NCI-H146 (cell line): ENCODE measurements at places on chromosomes 3 and 15.

DNA sequence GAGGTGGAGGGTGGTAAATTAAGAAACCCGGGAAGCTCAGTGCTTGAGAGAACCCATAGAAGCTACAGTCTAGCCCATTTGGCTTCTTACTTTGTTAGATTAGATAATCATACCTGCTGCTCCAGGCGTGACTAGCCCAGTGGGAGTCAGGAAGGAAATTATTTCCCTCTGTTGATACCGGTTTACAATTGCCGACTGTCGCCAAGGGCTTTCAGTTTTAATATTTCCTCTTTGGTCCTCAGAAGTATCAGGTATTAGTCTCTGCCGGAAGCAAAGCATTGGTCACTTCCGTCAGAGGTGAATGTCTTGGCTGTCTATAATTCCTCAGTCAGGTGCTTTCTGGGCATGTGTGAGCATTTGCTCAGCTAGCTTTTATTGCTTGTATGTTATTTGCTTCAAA is 75.2 kb downstream of the LPP start:
- no peak for DNase-seq

DNA sequence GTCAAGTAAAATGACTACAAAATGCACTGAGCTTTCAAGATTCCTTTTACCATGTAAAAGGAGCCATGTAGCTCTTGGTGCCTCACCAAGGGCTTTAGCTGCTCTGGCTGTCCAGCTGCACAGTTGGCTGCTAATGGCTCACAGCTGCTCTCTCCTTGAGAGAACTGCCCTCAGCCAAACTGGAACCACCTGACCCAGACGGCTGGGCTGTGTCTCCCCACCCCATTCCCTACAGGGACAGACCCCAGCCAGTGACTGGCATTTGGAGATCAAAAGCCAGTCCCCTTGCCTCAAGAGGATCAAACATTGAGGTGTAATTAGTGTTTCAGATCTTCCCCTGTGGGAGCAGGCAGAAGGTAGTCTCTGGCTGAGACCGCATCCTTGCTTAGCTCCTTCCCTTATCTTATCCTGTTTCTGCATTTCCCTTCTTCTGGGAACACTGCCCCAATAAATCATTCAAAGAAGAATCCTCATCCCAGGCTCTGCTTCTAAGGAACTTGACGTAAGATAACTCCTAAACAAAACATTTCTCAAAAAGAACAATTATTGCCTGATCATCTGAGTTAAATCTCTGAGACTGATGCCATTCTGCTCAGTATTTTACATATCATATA is 28.6 kb upstream of the UBE2E2 start:
- peak; percentile 29 for DNase-seq

DNA sequence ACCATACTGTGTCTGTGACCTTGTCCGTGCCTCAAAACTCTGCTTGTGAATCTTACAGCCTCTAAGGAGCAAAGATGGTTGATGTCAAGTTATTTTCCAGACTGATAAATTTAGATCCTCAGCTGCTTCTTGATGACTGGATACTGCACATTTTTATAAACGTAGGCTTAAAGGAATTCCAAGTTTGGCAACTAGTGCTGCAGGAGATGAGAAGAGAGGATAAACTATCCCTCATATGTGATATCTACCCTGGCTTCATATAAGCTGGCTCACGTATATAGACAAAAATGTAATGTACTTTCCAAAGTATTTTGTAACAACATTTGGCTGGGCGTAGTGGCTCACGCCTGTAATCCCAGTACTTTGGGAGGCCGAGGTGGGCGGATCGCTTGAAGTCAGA is 89.6 kb downstream of the GMPS start:
- DNase-seq: no peak

- DNase-seq: no peak
Measured at GRCh38 chr15:46410705-46411104, 775.9 kb downstream of the SQOR start.

DNA sequence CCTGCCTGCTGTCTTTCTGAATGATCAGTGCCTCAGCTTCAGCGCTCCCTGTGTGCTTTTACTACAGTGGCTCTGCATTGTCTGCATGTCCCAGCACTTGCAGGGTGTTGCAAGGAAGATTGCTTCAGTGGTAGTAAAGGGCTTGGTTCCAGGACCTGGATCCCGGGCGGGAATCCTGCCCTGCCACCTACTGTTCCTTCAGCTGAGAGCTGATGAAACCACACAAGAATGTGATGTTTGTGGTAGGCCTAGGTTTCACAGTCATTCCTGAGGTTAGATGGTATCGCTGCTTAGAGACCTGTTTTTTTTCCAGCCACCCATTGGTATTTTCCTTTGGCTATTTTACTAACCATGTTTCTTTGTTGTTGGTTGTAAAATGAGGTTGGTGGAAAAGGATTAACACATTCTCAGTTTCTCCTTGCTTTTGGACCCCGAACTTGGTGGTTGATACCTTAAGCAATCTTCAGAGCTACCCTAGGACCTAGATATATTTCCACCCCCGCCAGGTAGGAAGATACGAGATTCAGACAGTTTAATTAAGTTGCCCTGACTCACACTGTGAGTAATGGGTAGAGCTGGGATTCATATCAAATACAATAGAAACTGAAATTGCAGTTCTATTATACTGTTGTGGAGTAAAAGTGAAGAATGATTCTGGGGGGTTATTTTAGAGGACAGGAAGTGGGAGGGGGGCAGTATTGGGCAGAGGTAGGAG is 11.4 kb downstream of the GPR87 start:
- no peak for DNase-seq

- DNase-seq: no peak
Measured at GRCh38 chr3:8899876-8900460, 63.3 kb downstream of the RAD18 start.

GRCh38 chr15:59369597-59369996 is 3.1 kb downstream of the MYO1E start:
- DNase-seq: no peak

DNA sequence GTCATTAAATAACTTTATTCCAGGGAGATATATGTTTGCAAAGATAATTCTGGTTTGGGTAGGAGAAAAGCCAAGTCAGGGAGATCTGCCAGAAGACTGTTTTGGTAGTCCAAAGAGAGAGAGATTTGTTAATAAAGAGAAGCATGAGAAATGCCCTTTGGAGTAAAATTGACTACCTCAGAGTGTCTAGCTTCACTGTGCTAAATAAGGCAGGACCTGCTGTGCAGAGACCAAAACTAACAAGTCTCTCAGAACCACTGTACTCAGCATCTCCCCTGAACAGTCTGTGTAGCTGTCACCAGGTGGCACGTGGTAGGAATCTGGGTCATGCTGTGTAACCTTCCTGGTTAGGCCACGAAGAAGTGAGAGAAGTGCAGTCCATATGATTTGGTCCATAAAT is 31.6 kb upstream of the SLC35G2 start:
- DNase-seq: peak; percentile 17

- DNase-seq: no peak
Measured at GRCh38 chr15:70541511-70541910, 221.8 kb downstream of the UACA start.

DNA sequence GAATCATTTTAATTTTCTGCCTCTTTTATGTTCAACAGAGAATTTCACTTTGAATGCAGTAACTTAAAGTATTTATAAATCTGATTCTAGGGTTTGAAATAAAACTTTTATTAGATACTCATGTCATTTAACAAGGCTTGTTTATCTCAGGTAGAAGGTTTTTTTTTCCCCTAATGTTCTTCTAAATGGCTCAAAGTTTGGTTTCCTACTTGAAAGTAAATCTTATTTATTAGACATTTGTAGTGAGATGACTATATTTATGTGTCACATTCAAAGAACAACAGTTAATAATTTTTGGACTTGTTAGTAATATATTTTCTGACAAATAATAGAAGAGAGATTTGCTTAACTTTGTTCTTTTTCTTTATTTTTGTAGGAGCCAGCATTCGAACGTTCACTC is 63.9 kb downstream of the NEO1 start:
- no peak for DNase-seq

DNA sequence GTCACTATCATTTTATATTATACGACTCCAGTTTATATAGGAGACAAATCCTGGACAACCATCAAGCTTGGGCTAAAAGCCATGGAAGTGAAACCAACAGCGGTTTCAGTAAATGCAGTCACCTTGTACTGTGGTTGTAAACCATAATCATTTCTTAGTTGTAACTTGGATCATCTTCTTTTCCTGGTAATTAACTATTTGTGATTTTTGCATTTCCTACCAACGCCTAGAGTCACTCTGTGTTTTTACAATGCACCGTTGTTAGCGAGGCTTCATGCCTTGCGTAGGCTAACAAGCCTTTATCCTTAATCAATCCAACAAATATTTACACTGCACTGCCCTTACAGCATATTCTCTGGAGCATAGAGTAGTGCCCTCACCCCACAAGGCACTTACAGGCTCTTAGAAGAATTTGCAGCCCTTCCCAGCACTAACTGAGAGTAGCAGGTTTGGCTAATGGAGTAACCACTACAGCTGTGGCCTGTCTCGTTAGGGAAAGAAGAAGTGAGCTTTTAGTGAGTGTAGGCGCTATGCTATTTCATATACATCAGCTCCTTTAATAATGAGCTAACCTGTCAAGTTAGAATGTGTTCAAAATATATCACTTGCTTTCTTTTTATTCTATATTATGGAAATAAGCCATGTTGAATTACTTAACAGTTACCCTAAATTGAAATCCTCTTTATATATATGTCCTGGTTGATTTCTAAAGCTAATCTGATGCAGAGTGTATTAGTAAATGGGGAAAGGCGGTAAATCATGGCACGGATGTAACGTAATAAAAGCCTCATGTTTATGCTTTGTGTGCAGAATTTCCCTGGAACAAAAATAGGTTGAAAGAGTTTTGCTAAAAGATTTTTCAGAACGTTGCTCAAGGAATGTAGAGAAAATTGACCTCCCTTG is 62.8 kb downstream of the ABHD2 start:
- DNase-seq: peak; percentile 30

DNA sequence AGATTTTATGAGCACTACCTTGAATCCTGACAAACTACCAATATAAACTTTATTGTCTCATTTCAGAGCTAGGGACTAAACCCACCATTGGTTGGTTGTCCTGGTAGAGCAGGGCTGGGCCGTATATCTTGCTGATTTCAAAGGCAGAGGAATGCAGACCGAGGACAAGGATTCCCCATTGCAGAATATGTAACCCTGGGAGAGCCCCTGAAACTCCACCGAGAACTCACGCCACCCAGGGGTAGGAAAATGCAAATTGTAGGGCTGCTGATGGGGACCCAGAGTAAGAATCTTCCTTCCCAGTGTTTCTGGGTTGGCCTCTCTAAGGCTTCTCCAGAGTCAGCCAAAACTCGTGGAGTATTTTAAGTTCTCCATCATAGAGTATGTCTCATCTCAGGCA is 235.3 kb downstream of the ABHD5 start:
- no peak for DNase-seq

DNA sequence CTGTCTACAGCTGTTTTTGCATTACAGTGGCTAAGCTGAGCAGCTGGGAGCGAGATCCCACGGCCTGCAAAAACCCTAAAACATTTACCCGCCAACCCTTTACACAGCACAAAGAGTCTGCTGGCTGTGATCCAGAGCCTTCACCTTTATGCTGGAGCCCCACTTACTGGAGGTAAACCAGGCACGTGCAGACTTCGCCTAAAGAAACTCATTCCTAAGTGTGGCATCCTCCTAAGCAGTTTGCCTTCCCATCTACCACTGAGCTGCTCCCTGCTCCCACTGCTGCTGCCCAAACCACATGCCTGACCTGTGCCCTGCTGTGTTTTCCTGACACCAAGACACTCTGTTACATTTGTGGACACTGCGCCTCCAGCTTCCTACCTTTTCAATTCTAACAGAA is 53.0 kb downstream of the CHSY1 start:
- no peak for DNase-seq

- no peak for DNase-seq
Measured at GRCh38 chr15:55084216-55084615, 112.5 kb downstream of the RSL24D1 start.

- no peak for DNase-seq
Measured at GRCh38 chr3:160012108-160012507, 23.5 kb downstream of the IL12A start.

GRCh38 chr3:148931574-148931973 is 59.8 kb upstream of the GYG1 start:
- no peak for DNase-seq

DNA sequence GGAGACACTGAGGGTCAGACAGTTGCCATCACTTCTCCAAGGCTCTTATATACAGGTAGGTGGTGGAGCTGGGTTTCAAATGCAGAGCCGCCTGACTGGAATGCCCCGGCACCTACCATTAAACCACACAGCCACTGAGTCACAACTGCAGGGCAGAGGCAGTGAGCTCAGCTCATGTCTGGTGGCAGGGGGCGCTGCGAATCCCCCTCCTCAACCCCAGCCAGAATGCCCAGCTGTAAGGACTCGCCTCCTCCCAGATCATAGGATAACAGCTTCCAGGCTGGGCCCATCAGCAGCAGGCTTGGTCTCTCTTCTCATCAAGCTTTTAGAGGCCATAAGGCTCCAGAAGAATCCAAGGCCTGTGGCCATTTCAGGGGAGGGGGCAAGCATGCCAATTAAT is 26.4 kb downstream of the ADCY5 start:
- DNase-seq: no peak

- DNase-seq: peak; percentile 83
Measured at GRCh38 chr15:27399241-27399640, 428.3 kb downstream of the GABRG3 start.

DNA sequence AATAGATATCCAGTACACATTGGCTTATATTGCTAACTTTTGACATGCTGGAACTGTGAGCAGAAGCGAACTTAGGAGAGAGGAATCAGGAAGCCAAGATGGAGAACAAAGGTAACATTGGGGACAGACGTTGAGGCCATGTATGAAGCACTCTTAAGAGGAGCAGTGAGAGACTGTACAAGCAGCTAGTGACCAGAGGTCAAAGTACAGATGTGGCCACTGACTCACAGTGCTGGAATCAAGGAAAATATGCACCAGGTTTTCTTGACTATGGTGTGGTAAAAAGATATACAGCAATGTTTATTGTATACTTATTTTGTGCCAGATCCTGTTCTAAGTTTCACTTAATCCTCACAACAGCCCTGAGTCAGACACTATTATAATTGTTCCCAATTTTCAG is 2.0 kb upstream of the IL20RB start:
- DNase-seq: no peak

DNA sequence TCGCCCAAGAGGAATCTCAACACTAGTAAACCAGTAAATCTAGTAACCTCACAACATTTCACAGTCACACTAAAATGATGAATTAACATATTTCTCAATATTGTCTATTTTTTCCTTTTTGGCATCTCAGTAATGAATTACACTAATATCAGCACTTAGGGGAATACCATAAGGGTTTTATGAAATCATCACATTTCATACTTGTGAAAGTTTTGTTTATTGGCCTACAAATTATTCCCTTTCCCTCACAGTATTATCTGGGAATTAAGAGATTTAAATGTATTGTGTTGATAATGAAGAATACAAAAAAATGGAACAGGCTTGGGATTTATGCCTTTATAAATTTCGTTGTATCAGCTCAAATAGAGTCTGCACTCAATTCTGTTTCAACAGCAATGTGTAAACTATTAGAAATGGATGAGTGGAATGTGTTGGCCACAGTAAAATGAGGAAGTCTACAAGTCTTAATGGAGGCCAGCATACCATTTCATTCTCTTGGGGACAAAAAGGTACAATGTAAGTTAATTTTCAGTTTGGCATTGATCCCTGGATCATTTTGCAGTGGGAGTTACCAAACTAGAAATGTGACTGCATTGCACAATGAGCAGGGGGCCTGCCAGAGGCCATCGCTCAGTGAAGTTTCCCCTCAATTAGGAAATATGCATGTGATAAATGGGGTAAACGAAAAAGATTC is 195.4 kb downstream of the FMN1 start:
- DNase-seq: no peak
